Stimulated activated CD8-positive, alpha-beta memory T cell treated with anti-CD3 and anti-CD28 coated beads, Interleukin-7, amount 100 ng/mL, for 1 hour (primary cell): ENCODE measurements at places on chromosomes 5 and 9.

- no peak for DNase-seq
Observed at GRCh38 chr5:38468202-38468673, 88.2 kb downstream of the LIFR start.

DNA sequence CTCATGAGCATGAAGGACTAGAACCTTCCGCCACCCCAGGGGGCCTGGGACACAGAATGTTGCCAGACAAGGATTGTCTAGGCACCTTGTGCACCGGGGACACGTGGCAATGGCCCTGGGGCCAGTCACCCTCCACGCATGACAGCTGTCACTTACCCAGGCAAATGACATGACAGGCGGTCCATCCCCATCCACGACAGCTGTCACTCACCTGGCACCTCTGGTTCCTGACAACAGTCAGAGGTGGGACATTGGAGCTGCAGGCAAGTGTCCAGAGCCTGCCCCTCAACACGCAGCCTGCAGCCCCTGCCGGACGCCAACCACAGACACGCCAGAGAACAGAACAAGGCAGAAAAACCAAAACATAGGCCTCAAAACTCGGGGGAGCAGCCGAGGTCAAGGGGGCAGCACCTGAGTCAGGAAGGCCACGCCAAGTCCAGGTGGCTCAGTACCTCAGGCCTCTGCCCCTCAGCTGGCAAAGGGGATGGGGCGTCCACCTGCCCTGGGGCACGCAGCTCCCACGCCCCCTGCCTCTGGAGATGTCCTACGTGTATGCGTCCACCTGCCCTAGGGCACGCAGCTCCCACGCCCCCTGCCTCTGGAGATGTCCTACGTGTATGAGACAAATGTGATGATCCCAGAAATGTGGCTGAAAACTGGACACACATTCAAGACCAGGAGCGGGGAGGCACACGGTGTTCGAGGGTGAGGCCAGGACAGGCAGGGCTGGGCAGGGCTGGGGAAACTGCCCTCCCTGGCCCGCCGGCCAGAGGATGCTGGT lies 14.5 kb downstream of the VAV2 start:
- DNase-seq, result no peak

- DNase-seq, result no peak
Observed at GRCh38 chr5:99033014-99033900, 104.5 kb upstream of the CHD1 start.

- DNase-seq, result no peak
Observed at GRCh38 chr5:96157841-96158291, 196.2 kb upstream of the ELL2 start.

DNA sequence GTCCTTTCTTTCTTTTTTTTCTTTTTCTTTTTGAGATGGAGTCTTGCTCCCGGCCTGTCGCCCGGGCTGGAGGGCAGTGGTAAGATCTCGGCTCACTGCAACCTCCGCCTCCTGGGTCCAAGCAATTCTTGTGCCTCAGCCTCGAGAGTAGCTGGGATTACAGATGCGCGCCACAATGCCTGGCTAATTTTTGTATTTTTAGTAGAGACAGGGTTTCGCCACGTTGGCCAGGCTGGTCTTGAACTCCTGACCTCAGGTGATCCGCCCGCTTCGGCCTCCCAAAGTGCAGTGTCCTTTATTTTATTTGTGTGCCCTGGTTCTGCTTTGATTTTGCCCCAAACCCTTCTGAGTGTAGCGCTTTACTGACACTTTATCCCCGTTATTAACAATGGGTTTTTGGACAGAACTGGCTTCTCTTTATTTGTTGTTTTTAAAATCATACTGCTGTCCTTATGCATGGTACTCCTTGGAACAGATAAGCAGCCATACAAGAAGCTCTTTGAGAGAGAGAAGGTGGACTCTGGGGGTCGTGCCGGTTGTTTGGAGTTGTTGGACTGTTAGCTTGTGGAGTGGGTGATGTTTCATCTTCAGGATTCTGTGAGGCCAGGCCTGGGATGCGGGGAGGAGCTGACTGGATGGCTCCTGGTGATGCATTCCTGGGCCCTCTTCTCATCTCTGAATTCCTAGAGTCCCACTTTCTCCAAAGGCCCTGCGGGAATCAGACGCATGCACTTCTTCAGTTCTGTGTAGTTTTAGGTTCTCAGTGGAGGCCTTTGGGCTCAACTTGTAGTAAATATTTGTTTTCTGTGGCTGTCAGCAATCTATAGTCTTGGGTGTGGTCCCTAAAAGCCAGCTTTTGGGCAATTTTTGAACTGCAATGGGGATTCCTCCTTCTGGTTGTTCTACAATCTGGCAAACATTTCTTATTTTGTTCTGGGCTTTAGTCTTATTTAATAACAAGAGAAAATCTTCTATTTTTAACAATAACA lies 47.8 kb downstream of the PTTG1 start:
- no peak for DNase-seq

DNA sequence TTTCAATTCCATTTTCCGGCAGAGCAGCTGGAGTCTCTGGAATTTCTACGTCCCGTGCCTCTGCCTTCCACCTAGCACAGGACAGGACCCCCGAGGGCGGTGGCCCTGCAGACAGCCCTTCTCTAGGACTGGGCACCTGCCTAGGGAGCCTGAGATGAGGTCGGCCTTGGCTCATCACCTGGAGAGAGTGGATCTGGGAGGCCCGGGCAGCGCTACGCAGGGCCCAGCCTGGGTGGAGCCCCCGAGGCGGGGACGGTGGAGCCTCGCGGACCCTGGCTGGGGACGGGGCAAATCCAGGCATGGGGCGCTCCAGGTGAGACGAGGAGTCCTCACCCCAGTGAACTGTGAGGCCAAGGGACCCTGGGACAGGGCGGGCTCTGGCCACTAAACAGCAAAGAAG lies 114.5 kb downstream of the MTRR start:
- no peak for DNase-seq

GRCh38 chr5:11672385-11673085 lies 231.7 kb downstream of the CTNND2 start:
- DNase-seq, result no peak

DNA sequence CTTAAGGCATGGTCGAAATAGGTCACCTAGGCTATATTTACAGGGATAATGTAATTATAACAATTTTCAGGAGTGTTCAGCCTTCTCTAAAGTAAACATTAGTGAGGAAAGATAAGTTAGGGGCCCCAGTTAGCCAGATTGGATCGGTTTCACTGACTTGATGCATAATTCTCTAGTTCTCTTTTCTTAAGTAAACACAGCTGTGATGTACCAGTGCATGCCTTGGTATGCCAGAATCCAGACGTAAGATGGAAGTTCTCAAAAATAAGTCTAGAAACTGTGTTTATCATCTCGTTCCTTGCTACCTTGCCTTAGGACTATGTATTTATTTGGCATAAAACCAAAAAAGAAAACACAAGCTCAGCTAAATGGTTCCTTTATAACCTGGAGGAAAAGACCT lies 442.2 kb upstream of the CLINT1 start:
- DNase-seq, result no peak

GRCh38 chr5:52864884-52865283 lies 77.2 kb downstream of the ITGA1 start:
- DNase-seq, result no peak

GRCh38 chr5:44983006-44983405 lies 174.3 kb downstream of the MRPS30 start:
- DNase-seq, result no peak

- DNase-seq, result no peak
Observed at GRCh38 chr5:154544646-154545045, 66.6 kb upstream of the HAND1 start.

GRCh38 chr5:78751872-78752271 lies 103.3 kb upstream of the LHFPL2 start:
- no peak for DNase-seq

DNA sequence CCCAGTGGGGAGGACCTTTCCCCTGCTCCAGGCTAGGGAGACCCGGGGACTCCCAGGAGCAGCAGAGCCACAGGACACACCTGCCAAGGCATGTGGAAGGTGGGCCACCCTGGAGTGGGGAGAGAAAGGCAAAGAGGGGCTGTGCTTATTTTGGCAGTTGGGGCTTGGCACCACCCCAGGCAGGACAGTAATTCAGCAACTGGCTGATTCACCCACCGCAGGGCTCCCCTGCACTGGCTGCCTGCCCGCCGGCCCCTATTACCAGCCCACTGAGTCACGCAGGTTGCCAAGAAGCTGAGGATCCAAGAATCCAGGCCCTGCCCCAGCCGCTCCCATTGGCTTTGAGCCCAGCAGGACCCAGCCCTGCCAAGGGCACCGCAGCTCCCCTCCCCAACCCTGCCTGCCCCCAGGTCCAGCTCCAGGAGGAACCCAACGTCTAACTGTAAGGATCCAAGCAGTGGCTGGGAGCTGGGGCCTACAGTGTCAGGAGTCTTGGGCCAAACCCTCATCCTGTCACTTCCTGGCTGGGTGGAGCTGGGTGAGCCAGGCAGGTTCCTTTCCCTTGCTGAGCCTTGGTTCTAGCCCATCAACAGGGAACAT lies 14.2 kb upstream of the RALGDS start:
- no peak for DNase-seq

DNA sequence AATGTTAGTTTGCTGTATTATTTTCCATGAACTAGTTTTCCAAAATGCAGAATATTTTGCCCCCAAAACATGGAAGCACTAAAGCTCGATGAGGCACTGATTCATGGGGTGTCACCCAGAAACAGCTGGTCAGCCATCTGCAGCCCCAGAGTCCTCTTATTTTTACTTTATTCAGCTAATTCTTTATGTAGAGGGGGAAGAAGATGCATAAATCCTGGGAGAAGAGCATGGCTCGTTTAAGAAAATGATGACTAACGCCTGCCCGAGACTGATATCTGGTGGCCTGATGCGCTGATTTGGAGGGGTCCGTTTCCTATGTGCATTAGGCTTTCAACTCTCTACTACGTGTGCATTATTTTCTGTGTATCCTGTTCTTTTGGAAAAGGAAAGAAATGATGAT lies 390.3 kb upstream of the MEF2C start:
- DNase-seq, result no peak
